ENCODE measurements at places on chromosomes 6 and 20.

GRCh38 chr6:170237999-170238740, 52.7 kb downstream of the DLL1 start:
- no peak for DNase-seq

- DNase-seq, result no peak
These were observed 71.3 kb downstream of the HACE1 start for GRCh38 chr6:104788400-104788799.

DNA sequence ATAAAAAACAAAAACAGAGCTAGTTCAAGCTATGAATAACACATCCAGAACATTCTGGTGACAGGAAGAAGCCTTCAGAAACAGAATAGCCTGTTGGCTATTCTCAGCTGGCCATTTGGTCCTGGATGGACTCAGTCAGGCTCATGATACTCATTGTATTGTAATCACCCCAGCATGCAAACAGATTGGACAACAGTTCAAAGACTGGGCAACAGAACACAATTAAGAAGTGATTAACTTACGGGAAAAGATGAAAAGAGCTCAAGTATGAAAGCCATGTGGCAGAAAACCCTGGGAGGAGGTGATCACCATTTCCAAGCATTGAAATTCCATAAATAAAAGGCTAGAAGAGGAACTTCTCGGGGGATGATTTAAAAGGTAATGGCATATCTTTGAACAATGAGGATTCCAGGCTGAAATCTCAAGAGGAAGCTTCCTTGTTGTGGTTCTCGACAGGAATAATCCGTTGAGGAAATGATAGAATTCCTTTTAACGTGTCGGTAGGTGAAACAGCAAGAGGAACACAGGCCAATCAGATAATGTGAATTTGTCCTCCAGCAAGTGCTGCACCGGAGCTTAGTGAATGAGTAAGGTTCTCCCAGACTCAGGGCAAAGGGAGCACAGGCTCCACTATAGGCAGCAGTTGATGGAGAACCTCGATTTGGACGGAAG, 172.4 kb downstream of the BCAS1 start:
- no peak for DNase-seq

GRCh38 chr6:79089552-79090404, 11.7 kb upstream of the PHIP start:
- no peak for DNase-seq

GRCh38 chr6:150914372-150914771, 48.9 kb downstream of the MTHFD1L start:
- no peak for DNase-seq

GRCh38 chr6:35148167-35148741, 7.1 kb upstream of the TCP11 start:
- DNase-seq, result no peak

GRCh38 chr20:8020314-8021079, 936 bp upstream of the TMX4 start:
- DNase-seq, result no peak

GRCh38 chr20:50519036-50519762, 9.0 kb downstream of the PTPN1 start:
- DNase-seq, result no peak

DNA sequence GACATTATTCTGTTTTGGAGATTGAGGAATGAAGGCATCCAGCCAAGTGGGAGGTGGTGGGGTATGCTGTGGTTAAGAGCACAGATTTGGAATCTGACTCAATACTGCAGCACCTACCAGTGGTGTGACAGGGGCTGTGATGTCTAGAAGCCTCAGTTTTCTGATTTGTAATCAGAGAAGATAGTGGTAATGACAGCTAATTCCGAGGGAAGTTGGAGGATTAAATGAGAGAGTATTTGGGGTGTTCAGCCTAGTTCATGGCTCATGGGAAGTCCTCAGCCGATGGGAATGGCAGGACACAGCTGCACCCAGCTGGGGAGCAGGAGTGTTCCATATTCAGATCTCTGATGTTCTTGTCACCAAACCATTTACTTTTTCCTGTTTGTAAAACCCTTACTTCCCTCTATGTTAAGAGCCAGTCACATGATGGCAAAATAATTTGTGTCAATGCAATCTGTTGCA, 9.3 kb downstream of the SLC9A8 start:
- no peak for DNase-seq

GRCh38 chr6:73152966-73153757, 72.1 kb downstream of the KHDC1L start:
- DNase-seq, result no peak

DNA sequence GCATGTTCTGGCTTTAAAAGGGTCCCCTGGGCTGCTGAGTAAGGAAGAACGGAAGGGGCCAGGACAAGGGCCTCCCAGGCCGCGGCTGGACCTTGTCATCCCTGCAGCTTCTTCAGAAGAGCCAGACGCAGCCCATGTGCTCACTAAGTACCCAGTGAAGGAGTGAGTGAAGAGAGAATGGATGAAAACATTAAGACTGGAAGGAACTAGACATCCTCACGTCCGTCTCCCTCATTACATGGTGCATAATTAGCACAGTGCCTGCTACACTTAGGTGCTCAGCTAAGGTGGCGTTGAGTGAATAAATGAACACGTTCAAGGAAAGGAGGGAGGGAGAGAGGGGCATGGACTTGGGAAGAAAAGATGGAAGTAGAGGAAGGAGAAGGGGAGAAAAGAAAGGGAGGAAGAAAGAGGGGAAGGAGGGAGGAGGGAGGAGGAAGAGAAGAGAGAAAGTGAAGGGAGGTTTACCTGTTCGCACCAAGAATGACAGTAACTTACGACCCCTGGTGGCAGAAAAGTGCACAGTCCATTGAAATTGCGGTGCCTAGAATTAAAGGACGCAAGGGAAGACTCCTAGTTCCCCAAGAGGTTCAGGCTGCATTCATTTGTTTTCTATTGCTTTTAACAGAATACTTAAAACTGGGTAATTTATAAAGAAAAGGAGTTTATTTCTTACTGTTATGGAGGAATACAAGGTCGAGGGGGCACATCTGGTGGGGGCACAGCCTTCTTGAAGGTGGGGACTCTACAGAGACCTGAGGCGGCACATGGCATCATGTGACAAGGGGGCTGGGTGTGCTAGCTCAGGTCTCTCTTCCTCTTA, 8.0 kb downstream of the TP53RK start:
- no peak for DNase-seq

GRCh38 chr6:16244446-16244845, 6.1 kb downstream of the GMPR start:
- no peak for DNase-seq

GRCh38 chr20:46014517-46015396, 6.0 kb downstream of the MMP9 start:
- no peak for DNase-seq

GRCh38 chr6:50791900-50792508, 26.7 kb upstream of the TFAP2B start:
- DNase-seq, result no peak

- no peak for DNase-seq
These were observed 65.1 kb downstream of the ZBTB2 start for GRCh38 chr6:151326116-151326825.

GRCh38 chr6:159633196-159633595, 59.8 kb downstream of the SOD2 start:
- no peak for DNase-seq

GRCh38 chr6:56021943-56022342, 146.6 kb upstream of the BMP5 start:
- DNase-seq, result no peak

DNA sequence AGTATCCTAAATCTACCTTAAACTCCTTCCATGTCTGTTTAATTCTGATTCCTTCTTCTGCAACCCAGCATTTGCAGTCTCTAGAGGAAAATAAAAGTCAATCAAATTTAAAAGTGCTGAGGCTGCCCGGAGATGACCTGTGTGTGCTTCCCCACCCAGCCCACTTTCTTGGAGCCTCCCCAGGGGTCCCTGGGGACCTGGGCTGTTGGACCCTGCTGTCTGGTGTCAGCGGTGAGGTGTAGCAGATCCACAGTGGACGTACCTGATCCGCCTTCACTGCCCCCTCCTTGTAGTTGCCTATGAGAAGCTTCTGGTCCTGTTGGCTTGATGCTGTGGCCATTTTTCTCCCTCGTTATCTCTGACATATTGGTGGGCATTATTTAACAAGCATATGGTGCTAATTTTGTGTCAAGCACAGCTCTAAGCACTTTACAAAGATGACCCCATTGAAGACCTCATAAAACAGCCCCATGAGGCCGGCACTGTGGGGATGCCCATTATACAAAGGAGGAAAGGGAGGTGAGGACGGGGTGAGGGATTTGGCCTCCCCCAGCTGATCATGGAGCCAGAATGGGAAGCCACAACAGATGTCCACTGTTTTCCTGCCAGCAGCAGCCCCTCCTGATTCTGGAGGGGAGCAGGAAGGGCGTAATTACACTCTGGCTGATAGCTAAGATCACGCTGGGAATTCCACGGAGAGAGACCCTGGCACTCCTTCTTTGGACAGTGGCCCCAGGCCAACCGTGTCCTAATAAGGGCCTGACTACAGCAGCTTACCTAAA, 628.2 kb downstream of the CDH26 start:
- DNase-seq, result peak; percentile 85

- peak; percentile 80 for DNase-seq
These were observed 117.6 kb downstream of the MYLK4 start for GRCh38 chr6:2632976-2633584.

DNA sequence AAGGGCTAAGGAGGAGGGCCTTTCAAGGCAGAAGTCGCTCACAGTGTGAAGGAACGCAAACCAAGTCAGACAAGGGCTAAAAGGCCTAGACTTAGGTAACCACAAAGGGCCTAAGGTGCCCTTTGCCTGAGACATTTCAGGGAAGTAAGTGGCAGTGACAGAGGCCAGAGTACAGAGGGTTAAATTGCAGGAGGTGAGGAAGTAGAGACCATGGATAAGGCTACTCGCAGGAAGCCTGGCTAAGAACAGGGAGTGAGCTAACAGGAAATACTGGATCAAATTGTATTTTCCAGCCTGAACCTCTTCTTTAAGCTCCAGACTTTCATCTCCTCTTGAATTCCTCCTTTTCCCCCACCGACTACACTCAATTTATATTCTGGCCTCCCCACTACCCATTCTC, 16.6 kb downstream of the ZHX3 start:
- no peak for DNase-seq

DNA sequence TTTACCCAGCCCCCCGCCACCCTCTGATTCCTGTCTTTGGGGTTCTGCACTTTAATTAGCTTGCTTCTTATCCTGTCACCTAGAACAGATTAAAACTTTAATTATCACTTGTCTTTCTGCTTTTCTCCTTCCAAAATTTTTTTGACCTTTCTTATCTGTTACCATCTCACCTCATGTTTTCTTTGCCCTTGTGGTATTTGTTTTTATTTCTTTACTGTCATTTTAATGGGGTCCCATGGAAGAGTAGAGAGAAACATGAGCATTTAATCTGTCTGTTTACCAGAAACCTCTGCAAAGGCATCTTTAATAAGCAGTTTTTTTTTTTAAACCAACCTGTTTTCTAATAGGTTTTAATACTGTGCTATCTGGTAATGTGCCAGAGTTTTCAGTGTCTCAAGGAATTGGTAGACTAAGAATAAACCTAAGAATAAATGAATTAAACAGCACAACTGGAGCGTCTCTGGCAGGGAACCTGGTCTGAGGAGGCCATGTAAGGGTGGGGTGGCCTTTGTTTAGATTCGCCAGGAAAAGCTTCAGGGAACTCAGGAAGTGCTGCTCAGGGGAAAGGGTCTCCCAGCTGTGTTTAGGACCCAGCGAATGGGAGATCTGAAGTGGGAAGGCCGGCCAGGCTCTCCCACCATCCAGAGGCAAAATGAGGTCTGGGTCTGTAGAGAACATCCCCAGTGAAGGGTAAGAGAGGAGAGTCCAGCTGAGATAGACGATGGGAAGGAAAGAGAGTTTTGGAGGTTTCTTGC, 69.8 kb downstream of the ARID1B start:
- DNase-seq, result no peak

DNA sequence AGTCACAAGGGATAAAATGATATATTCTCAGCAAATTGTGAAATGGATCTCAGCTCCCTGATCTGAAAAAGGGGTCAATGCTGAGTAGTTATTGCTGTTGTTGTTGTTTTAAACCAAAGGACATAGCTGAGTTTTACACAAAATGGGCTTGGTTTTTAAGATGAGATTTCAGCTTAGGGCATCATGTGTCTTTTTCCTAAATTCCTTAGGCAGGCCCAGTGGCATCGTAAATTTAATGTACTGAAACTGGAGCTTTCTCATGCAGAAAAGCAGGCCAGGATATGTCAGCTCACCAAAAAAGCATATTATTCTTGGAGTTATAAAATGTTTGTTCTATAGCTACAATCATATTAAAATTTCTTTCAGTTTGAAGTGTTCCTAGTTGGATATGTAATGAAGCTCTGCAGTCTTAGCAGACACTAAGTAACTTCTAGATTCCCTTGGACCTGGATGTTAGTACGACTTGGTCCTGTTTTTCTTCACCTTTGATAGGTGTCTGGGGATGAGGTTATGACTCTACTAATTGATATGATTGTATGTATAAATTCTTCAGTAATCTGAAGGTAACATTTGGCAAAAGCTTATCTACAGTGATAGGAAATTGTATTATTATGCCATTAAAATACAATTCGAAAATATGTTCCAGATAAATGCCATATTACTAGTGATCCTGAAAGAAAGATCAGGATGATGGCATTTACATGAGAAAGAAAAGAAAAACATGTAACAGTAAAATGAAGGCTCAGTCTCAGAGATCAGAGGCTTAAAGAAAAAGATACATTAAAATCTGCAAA, 663.3 kb downstream of the RFPL4B start:
- no peak for DNase-seq

- DNase-seq, result no peak
These were observed 18.0 kb upstream of the DSE start for GRCh38 chr6:116352515-116353471.

DNA sequence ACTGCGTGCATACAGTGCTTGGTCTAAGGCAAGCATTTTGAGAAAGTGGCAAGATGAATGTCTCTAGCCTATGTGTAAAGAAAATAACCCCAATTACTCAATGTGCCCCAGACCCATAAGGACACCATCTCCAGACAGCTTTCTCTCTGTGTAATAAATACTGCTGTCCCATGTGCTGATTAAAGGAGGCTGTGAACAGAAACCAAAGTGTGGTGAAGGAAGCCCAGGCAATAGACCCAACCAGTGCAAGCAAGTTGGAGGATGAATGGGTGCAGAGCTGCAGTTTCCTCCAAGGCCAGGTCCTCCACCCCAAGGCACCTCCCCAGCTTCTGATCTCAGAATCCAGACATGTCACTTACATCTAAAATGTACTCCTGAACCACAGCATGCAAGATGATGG, 60.6 kb downstream of the TRAM2 start:
- DNase-seq, result no peak

GRCh38 chr20:4089756-4090487, 74.6 kb upstream of the RNF24 start:
- DNase-seq, result no peak

DNA sequence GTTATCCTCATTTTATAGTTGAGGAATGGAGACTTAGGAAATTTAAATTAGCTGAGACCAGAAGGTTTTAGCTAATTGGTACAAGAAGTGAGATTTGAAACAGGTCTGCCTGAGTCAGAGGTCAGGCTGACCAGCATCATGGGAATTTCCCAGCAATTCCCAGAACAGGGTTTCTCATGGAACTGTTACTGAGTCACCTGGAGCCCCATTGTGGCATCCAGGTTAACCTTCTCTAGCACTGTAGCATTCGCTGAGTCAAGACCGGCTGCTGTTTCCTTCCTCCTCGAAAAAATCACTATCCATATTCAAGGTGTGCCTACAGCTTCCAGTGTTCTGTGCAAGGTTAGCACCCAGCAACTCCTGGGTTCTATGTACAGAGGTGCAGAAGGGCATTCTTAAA, 238.0 kb upstream of the MAN1A1 start:
- DNase-seq, result no peak
